ENCODE measurements at places on chromosomes 12 and 14.

- DNase-seq: no peak
Measured at GRCh38 chr14:56554301-56554700, 25.3 kb upstream of the TMEM260 start.

GRCh38 chr14:103688906-103689902 lies 26.0 kb downstream of the XRCC3 start:
- DNase-seq: no peak

DNA sequence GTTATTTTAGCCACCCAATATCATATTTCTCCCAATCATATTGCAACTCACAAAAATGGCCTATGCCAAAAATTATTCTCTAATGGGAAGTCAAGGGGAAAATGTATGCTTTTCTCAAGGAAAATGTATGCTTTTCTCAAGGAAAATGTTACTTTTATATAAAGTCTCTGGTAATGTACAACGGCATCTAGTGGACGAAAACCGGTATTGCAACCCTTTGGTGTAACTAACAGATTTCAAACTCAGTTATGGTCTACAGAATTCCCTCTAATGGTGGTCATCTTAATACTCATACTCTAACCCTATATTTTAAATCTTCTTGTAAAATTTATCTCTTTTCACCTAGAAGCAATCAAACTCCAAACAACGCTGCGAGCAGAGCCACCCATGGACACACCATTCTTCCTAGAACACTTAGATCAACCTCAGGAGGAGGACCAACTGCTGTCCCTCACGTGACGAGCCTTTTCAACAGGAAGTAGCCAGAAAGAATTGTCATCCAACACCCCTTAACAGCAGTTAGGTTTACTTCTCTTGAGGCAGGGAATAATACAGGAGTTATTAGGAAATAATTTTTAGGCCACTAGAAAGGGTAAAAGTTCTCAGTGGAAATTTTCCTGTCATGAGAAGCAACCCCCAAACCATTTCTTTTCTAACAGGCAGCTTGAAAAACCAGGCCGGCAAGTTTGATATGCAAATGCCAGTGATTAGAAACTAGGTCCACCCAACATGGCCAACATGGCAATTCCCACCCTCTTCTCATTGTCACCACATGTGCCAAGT lies 20.1 kb downstream of the APOBEC1 start:
- DNase-seq: peak; percentile 37

GRCh38 chr14:52067873-52068614 lies 815 bp downstream of the NID2 start:
- no peak for DNase-seq

- no peak for DNase-seq
Measured at GRCh38 chr12:118429688-118430383, 53.5 kb downstream of the SUDS3 start.

DNA sequence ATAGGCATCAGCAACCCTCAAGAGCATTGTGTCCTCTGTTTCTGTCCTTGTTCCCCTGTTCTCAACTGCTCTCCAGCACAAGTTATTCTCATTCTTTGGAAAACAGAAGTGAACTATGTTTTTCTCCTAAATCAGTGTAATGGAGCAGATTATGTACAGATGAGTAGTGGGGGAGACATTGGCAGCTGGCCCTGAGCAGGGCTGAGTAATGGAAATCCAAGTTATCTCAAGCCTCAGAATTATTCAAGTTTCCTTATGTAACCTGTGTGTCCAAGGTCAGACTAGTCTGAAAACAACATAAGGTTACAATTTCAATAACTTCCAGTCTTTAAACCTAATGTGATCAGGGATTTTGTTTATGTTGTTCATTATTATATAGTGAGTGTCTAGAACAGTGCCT lies 116.1 kb upstream of the FUT8 start:
- DNase-seq: no peak

- DNase-seq: no peak
Measured at GRCh38 chr14:98751110-98751509, 520.9 kb downstream of the BCL11B start.

DNA sequence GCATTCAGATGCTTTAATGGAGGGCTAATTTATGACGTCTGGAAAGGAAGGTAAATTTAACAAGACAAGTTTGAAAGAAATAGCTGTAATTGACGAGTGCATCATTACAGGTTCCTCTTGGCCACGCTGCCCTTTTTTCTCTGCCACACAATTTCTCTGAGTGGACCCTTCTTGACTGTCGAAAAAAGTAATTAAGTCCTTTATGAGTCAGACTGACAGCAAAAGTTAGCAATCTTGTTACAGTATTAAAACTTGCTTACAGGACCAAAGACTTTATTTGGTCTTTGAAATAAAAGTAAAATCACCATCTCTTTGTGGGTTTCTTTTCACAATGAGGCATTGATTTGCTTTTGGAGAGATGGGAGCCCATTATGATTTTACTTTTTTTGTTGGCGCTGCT lies 42.6 kb downstream of the SAMD4A start:
- DNase-seq: no peak

DNA sequence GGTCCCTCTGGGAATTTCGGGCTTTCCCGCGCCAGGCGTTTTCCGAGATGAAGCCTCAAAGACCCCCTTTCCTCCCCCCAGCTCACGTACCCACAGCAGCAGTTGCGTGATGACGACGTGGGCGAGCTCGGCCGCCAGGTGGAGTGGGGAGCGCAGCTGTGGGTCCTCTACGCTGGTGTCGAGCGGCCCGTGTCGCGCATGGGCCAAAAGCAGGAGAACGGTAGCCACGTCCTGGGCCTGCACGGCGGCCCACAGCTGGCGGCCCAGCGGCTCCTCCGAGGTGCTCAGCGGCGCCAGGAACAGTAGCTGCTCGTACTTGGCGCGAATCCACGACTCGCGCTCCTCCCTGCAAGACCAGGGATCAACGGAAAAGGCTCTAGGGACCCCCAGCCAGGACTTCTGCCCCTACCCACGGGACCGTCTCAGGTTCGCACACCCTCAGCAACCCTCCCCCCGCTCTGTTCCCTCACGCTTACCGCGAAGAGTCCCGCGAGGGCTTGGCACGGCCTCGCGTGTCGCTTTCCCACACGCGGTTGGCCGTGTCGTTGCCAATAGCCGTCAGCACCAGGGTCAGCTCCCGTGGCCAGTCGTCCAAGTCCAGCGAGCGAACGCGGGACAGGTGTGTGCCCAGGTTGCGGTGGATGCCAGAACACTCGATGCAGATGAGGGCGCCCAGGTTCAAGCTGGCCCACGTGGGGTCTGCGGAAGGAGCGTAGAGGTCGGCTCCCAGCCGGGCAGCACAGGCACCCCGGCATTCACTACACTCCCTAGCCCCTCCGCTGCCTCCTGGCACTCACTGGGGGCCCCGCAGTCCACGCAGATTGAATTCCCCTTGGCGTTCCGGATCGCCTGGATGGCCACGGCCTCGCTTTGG lies 11.4 kb downstream of the AGAP2 start:
- DNase-seq: no peak

DNA sequence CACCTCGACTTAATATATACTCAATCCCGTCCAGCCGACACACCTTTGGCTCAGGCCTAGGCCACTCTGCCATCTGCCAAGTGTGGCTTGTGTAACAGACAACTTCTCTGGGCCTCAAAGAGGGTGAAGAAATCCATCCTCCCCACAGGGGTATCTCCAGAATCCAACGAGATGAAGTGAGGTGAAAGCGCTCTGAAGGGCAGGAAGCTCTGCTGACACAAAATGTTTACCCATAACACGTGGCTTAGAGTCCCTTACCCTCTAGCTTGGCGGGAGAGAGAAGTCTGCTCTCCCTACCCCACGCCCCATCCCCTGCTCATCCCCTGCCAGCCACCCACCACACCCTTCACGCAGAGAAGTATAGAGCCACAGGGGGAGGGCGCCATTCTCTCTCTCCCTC lies 13.0 kb downstream of the ZBTB39 start:
- no peak for DNase-seq

GRCh38 chr12:105610459-105610858 lies 280.0 kb downstream of the C12orf75 start:
- no peak for DNase-seq

- peak; percentile 56 for DNase-seq
Measured at GRCh38 chr14:22200977-22201605, 387.9 kb downstream of the DAD1 start.

DNA sequence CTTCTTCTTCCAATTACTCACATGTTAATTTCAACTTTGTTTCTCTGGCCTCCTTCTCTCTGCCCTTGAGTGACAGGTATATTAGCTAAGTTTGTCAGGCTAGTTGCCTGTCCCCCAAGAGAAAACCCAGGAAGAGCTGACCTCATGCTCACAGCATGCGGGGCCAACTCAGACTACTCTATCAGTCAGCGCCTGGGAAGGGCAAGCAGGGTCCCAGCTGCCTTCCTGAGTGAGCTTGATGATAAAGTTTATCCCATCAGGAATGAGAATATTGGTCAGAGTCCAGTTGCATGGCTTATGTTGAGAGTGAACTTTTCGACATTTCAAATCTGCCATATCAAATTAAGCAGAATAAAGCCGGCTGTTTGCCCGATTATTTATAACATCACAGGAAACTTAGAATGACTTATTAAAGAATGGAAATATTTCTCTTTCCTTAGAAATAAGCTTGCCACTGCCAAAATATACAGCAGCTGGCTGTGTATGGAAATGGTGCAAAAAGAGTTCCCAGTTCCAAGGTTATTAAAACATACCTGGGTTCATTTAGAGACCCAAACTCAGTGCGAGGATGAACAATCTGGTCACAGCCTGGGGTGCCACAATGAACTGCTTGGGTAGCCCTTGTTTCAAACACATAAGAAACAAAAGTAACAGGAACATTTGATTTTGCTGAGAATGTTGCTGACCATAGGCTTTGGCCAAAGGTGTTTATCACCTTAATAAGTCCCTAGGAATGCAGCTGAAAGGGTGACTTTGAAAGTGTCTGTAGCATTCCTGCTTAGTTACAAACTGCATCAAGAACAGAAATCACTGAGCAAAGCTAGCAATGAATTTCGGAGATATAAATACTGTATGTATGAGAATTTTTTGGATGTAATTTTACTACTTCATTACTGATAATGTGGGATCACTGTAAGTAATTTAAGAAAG lies 1553.8 kb upstream of the FLRT2 start:
- DNase-seq: no peak

DNA sequence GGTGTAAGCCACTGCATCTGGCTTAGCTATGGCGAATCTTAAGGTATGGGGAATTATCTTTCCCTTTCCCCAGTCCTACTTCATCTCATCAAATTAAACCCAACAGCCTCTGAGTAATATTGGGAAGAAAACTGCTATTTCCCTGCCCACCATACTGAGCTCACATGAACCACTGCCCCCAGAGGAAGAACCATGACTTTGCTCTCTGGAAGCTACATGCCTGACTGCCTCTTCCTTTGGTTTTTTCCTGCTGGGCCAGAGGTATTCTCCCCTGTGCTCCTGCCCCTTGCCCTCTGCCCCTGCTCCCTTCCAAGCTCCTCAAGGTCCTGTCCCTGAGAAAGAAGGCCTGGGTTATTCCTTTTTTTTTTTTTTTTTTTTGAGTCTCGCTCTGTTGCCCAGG lies 15.2 kb downstream of the RILPL2 start:
- DNase-seq: no peak

DNA sequence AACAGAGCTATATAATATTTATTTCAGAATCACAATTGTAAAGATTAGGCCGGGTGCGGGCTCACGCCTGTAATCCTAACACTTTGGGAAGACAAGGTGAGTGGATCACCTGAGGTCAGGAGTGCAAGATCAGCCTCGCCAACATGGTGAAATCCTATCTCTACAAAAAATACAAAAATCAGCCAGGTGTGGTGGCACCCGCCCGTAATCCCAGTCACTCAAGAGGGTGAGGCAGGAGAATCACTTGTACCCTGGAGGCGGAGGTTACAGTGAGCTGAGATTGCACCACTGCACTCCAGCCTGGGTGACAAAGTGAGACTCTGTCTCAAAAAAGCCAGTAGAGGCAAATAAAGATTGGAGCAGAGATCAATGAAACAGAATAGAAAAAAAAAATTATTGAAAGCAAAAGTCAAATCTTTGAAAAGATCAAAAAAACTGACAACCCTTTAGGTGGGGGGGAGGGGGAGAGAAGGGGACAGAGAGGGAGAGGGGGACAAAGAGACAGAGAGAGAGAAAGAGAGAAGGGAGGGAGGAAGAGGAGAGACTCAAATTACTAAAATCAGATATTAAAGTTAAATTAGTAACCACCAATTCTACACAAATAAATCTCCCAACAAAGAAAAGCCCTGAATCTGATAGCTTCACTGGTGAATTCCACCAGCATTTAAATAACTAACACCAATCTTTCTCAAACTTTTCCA lies 52.4 kb upstream of the AP4S1 start:
- DNase-seq: no peak

GRCh38 chr12:74579446-74579845 lies 41.8 kb downstream of the ATXN7L3B start:
- no peak for DNase-seq

- no peak for DNase-seq
Measured at GRCh38 chr14:63909984-63910383, 57.2 kb downstream of the SYNE2 start.
